ENCODE measurements at places on chromosomes 13 and 19. TPM values are rescaled to one million over a fixed set of nuclear protein-coding genes. Genes with fewer than 3 reads are reported as not detected.

ZNF98 gene
- total RNA-seq: not detected

KLF2 gene
- total RNA-seq: 19.6 TPM

UBE2L5 gene
- total RNA-seq: not detected

FUT1 gene
- total RNA-seq: 1.8 TPM

GRK1 gene
- total RNA-seq: not detected

ATP8A2 gene
- total RNA-seq: 0.09 TPM

TMC4 gene
- 1.3 TPM for total RNA-seq

FXYD5 gene
- 118 TPM for total RNA-seq

EFNA2 gene
- total RNA-seq: not detected

PVR gene
- 16.8 TPM for total RNA-seq

MBD3L2 gene
- not detected for total RNA-seq

ZNF582 gene
- total RNA-seq: 3.6 TPM

TNFRSF19 gene
- 5.8 TPM for total RNA-seq

SULT2A1 gene
- not detected for total RNA-seq

IFNL2 gene
- total RNA-seq: not detected
